ENCODE measurements at places on chromosomes 5 and 9. TPM values are rescaled to one million over a fixed set of nuclear protein-coding genes. Genes with fewer than 3 reads are reported as not detected.

GRCh38 chr5:123545506-123545905 is 33.5 kb downstream of the CSNK1G3 start:
- ATAC-seq = no peak

- peak; percentile 49 for ATAC-seq
Observed at GRCh38 chr9:132268725-132269352, 85.9 kb downstream of the SETX start.

GRCh38 chr9:2675834-2676233 is 41.5 kb upstream of the KCNV2 start:
- no peak for ATAC-seq

- ATAC-seq = peak; percentile 48
Observed at GRCh38 chr9:113516840-113517577, 53.5 kb downstream of the RGS3 start.

The STXBP1 gene
- 10.1 TPM for total RNA-seq

The ARHGEF28 gene
- total RNA-seq = 7.8 TPM

The SPATA31E1 gene
- not detected for total RNA-seq

The TAF11L10 gene
- total RNA-seq = not detected

- ATAC-seq = no peak
Observed at GRCh38 chr5:36820900-36821299, 55.7 kb upstream of the NIPBL start.

The APBA1 gene
- 0.76 TPM for total RNA-seq

GRCh38 chr5:179164331-179165311 is 104.4 kb downstream of the ZNF354C start:
- ATAC-seq = no peak

The CARD9 gene
- 0.80 TPM for total RNA-seq

The XPA gene
- 6.3 TPM for total RNA-seq

The DDX4 gene
- not detected for total RNA-seq

The SH3RF2 gene
- 49.8 TPM for total RNA-seq

The IL13 gene
- not detected for total RNA-seq

- no peak for ATAC-seq
Observed at GRCh38 chr9:98374385-98375051, 119.1 kb upstream of the TBC1D2 start.

DNA sequence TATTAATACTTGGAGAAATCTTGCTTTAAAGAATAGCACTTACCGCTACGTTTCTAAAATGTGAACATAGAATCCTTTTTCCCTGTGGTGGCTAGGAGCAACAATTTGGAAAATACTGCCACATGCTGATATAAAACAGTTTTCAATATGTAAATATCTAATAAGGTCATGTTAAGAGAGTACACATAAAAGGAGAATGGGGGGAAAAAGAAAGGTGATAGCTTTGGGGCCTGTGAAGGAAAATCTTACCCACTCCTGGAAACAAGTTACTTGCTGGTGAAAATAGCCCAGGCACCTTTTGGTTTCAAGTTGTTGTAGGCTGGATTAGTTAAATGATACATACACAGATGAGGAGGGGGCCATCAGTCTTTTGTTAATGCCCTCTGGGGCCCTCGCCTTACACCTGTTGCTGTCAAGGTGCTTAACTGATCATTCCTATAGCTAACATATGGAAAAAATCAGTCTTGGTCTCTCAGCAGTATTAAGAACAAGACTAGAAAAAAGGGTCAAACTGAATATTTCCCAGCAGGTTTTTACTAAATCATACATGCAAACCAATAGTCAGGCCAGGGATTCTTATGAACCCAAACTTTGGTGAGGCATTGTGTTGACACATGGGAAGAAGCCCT is 24.1 kb downstream of the FYB1 start:
- ATAC-seq = no peak

- no peak for ATAC-seq
Observed at GRCh38 chr5:157563373-157563928, 12.1 kb downstream of the ADAM19 start.

DNA sequence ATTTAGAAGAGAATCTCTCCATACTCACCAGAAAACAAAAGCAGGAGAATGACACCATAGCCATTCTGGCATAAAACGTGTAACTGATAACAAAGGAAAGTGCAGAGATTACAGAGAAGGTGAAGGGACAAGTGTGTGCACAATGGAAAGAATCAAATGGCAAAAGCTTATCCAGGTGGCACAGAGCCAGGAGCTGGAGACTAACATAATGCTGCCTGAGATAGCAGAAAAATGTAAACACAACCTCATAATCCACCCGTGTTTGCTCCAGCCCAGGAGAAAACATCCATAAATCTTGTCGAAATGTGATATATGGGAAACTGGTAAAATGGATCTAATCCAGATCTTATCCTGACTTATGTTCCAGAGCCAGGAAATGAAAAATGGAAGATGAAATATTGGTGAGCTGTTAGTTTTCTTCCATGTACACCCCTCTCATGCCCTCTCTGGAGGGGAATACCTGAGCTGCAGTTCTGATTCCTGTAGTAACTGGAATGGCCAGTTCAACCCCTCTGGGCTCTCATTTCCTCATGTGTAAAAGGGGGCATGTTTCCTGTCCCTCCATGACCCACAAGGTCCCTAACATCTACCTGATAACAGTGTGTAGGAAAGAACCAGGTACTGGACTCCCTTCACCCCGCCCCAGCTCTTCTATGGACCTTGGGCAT is 212.3 kb upstream of the DAPK1 start:
- ATAC-seq = no peak

The FGD3 gene
- total RNA-seq = 2.1 TPM

GRCh38 chr5:107321906-107322305 is 348.8 kb downstream of the EFNA5 start:
- ATAC-seq = no peak

DNA sequence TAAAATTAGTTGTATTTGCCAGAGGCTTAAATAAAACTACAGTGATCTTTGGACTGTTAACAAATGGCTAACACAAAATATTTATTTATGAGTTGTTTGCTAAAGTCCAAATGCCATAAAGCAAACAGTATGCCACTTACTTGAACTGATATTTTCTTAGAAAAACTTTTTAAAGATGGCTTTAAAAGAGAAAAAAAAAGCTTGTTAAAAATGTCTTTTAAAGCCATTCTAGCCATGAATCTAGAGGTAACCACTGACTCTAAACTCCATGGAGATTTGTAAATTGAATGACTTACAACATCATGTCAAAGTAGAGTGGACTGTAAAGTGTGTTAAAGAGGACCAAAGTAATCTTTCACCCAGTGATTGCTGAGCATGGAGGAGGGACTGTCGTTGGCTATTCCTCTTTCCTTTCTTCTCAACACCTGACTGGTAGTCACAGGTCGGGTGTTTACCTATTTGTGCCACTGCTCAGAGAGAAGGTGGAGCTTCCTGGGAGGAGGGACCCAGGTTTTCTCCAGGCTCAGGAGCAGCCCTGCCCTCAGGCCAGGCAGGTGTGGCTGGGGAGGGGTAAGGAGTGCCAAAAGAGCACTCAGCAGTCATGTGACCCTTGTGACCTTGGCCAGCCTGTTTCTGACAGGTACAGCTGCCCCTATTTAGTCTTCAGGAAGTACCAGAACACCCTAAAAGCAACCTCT is 69.1 kb upstream of the TJP2 start:
- ATAC-seq = peak; percentile 100

The SARDH gene
- total RNA-seq = 0.12 TPM
